Cardiac atrium fibroblast (primary cell): ENCODE measurements at places on chromosomes 7 and 10. TPM values are rescaled to one million over a fixed set of nuclear protein-coding genes. Genes with fewer than 3 reads are reported as not detected.

The DENND2A gene
- total RNA-seq, result 2.9 and 13.7 TPM in 2 replicates

The CABCOCO1 gene
- 0.81 TPM in 1 of 2 replicates, not detected in the other for total RNA-seq

The ITIH5 gene
- 0.18 TPM in 1 of 2 replicates, not detected in the other for total RNA-seq

The PRSS2 gene
- total RNA-seq, result not detected in 2 replicates

The UCMA gene
- total RNA-seq, result not detected in 2 replicates

The INPP5F gene
- total RNA-seq, result 6.5 and 9.4 TPM in 2 replicates

The CCDC172 gene
- total RNA-seq, result not detected in 2 replicates

The PPP1R17 gene
- not detected in 2 replicates for total RNA-seq

The PCDH15 gene
- not detected in 2 replicates for total RNA-seq

The ACSL5 gene
- 8.1 and 9.6 TPM in 2 replicates for total RNA-seq

The EPDR1 gene
- 18.4 and 27.7 TPM in 2 replicates for total RNA-seq

The UPF2 gene
- total RNA-seq, result 5.8 and 11.0 TPM in 2 replicates

The MYL10 gene
- total RNA-seq, result not detected in 2 replicates

The VCL gene
- total RNA-seq, result 185 and 211 TPM in 2 replicates
